Activated naive CD4-positive, alpha-beta T cell treated with anti-CD3 and anti-CD28 coated beads, Interleukin-2, amount 50 U/mL, for 72 hours (primary cell): ENCODE measurements at places on chromosomes 7 and 10. TPM values are rescaled to one million over a fixed set of nuclear protein-coding genes. Genes with fewer than 3 reads are reported as not detected.
A peak's percentile ranks its signal among the peaks of the same experiment; 100 is the strongest.

C10orf90 gene
- total RNA-seq: not detected

SLC26A4 gene
- total RNA-seq: 2.5 TPM

PLAC9 gene
- not detected for total RNA-seq

PLCE1 gene
- 0.04 TPM for total RNA-seq

CLRN3 gene
- not detected for total RNA-seq

AKR1D1 gene
- not detected for total RNA-seq

PLXDC2 gene
- total RNA-seq: not detected

PNLIPRP2 gene
- total RNA-seq: not detected

ANKRD61 gene
- not detected for total RNA-seq

GRCh38 chr7:151115121-151115835 lies 29.0 kb downstream of the AGAP3 start:
- DNase-seq: peak; percentile 48

DNA sequence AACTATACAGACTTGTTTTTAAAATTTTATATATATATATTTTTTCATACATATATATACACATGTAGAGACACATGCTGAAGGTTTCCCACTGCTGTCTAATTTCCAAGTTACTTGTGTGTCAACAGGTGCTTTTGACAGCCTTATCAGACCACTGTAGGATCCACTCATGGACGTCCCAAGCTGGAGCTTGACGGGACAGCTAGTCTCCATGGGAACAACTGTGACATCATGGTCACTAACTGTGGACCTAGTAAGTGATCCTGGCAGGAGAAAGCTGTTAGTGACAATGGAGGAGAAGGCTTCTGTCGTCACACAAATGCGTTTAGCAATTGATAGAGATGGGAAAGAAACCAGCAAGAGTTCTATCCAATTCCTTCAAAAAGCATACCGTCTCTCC lies 60.2 kb upstream of the DDC start:
- DNase-seq: no peak

DNA sequence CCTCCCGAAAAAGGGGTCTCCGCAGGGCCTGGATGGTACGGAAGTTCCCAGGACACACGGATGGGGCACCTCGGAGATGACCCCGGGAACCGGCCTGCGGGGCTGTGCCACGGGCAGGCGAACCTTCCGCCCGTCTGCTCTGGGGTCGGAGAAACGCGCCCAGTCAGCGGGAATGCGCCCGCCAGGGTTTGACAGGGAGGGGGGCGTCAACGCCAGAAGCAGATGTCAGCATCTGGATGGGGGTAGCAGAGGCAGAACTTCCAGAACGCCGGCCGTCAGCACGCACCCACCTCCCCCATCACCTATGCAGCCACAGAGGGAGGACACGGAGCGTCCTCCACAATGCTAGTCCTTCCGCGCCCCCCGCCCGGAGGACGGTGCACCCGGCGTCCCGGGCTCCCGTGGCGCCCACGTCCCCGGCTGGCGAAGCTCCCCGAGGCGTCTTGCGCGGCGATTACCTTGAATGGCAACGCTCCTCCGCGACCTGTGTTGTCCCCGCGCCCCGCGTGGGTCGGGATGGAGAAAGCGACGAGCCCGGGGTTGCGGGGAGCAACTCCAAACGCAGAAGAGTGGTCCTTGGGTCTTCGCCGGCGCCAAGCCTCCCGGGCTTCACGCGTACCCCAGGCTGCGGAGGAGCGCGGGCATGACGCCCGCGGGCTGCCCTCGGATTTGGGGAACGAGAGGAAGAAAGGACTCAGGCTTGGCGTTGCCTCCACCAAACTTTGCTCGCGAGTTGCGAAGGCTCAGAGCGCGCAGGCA lies 561 bp downstream of the FGFR2 start:
- DNase-seq: no peak

DNA sequence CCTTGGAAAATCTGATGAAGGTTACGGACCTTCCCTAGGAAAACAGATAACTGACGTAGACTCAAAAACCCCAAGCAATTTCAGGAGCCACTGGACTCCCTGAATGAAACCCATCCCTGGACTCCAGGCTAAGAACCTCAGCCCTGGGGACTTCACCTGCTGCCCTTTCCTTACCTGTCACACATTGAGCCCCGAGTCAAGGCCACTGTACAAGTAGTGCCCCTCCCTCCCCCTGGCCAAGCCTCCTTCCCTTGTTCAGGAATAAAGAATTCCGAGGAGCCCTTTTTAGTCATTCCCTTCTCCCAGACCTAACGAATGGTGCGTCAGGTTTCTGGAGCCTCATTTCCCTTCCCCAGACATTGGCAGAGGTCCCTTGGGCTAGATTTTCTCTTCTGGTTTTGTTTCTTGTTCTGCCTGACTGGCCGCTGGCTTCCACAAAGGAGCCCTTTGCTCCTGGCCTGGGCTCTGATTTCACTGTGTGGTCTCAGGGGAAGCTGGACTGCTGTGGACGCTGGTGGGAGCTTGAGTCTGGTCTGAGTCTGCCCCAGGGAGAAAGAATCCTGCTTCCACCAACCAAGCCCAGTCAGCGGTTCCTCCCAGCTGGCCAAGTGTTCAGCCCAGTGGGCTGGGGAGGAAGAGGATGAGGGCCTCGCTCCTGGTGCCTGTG lies 31.7 kb downstream of the ZNF775 start:
- no peak for DNase-seq

- no peak for DNase-seq
These were observed 76.5 kb upstream of the GRID1 start for GRCh38 chr10:86443069-86443468.

DNA sequence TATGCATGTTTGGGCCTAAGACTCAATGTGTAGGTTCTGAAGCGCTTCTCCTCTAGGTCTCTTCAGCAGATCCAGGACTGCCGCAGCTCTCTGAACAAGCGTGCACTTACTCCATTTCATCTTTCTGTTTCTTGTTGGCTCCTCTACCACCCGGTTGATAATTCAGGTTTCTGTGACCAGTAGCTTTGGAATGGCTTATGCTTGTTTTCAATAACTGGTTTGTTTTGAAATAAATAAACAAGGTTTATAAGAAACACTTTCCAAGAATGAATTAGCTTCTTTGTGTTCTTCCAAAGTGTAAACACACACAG lies 1.5 kb downstream of the MDFIC start:
- no peak for DNase-seq

DNA sequence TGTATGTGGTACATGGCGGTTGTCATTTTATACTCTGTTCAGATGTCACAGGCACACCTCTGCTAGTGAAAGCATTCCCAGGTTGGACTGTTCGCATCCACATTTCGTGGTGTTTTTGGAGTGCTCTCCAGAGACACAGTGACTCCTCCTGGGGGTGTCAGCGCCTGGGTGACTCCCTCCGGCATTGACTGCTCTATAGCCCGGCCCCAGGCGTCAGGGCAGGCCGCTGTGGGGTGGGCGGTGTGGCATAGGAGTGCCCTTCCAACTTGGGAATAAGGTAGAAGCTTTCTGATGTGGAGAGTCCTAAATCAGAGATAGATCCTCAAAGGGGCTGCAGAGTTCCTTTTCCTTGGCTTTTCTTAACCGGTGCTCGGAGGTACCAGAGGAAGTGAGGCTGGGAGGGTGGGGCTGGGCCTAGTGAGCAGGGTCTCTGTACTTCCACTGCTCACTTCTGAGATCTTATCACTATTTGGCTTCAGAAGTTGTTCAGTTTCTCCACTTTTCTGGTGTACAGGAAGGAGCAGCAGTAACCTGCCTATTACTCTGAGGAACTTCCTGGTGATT lies 32.3 kb downstream of the CCNY start:
- no peak for DNase-seq

- no peak for DNase-seq
These were observed 209.7 kb downstream of the SKIDA1 start for GRCh38 chr10:21315645-21316220.

GRCh38 chr7:83701736-83702135 lies 52.8 kb upstream of the SEMA3E start:
- DNase-seq: no peak

DNA sequence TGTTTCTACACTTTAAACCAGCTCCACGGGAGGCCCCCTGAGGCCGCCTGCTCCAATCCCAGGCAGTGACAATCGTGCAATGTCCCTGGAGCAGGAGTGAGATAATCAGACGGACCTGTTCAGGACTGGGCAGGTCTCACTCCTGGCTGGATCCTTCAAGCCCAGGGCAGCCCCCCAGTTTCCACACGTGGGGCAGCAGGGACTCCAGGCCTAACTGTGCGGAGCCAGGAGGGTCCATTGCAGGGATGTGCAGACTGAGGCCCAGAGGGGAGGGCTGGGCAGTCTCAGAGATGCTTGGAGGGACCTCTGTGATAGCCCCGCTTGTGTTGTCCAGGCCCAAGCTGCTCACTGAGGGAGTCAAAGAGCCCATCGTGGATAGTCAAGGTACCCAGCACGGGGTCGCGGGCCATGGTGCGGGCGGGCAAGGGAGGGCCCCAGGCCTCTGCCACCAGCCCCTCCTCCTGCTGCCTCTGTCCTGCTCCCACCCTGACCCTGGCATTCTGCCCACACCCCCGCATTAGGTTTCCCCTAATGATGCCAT lies 110.5 kb upstream of the KCTD7 start:
- no peak for DNase-seq

DNA sequence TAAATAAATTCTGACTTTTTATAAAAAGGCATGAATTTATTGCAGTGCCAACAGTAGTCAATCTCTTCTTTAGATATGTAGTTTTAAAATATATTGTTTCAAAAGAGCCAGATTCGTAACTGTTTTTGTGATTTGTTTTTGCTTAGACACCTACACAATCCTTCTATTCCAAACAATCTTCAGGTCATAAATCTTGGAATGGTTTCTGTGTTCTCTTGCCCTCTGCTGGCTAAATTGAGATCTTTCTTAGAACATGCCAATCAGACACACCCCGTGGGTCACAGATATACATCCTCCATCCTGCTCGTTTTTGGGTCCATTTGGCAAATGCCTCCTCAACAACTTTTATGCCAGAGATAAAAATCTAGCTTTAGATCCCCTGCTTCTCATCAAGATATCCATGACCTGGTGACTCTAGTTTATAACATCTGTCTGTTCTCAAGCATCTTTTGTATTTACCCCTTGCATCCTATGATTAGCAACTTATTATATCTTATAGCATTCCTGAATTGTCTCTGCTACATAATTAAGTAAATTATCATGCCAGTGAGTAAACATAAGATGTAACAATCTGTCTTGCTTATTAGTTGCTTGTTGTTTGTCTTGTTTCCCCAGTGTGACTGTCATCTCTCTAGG lies 35.3 kb upstream of the IFRD1 start:
- no peak for DNase-seq

DNA sequence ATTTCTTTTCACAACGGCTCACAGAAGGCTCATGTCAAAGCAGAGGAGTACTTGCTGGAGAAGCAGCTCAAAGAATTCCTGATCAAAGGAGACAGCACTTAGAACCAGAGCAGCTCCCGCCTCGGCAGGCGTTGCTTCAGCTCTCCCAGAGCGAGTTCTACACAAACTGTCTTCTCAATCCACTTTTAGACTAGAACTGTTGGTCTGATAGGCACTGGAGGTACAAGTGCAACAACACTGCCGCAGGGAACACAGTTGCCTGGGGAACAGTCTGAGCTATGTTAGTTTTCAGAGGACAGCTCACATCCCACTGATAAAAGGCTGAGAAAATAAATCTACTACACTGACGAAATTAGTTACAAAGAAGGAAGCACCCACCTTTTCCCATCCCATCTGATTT lies 35.4 kb downstream of the CYTH3 start:
- DNase-seq: no peak

GRCh38 chr7:95054386-95054785 lies 147.0 kb downstream of the PPP1R9A start:
- DNase-seq: no peak

DNA sequence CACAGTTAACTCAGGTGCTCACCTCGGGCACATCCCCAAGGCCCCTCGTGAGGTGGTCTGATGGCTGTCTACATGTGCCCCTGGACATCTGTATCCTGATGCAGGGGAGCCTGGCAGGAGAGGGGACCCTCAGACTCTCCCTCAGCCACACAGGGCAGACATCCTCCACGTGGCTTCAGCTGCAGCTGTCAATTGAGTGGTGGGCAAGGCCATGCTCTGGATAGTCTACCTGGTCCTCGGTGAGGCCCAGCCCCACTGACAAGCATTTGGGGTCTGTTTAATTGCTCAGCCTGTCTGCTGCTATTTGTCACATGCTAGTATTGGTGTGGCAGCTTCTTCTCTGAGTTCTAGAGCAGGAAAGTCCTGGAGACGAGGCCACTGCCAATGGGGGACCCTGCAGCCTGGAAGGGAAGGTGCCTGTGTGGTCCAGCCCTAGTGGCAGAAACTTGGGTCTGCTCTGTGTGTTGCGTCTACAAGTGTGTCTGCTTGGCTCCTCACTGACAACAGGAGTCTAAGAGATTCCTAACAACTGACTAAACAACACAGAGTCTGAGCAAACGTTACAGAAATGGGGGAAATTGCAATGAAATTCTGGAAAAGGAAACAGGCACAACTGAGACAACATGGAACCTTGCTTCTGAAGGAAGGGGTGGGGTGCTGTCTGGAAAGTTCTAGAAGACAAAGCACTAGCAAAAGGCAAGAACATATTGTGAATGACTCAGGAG lies 59.3 kb upstream of the IGFBP3 start:
- no peak for DNase-seq

GRCh38 chr7:32502728-32503127 lies 7.4 kb downstream of the AVL9 start:
- DNase-seq: no peak

DNA sequence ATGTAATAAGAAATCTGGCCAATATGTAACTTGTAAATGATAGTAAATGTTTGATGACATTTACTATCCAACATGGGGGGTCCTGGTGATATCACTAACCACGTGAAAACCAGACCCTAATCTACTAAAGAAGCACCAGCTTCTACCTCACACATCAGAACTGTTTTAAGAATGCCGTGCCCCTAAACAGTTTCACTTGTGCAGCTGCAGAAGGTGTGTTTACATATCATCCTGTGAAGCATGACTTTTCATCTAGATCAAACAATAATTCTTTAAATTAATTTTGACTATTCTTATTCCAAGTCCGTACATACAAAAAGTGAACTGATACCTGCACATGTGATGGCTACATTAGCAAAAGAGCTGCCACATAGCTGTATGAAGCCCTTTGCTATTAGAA lies 61.0 kb downstream of the STEAP1B start:
- no peak for DNase-seq

DNA sequence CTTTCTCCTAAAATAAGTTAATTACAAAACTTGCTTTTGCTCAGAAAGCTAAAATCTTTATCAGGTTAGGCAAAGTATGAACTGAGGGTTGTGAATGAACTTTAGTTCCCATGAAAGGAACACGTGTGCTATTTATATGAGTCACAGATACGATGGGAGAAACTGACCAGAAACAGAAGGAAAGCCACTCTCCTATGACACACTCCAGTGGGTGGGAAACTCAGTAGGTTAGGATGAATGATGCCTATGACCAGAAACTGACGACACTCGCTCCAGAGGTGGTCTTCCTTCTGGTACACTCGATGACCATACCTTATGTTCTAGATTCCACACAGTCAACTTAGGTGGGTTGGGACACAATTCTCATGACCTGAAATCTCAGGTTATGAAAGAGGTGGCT lies 215.7 kb upstream of the INHBA start:
- DNase-seq: no peak

- no peak for DNase-seq
These were observed 64.3 kb downstream of the RGS10 start for GRCh38 chr10:119478111-119478802.

DNA sequence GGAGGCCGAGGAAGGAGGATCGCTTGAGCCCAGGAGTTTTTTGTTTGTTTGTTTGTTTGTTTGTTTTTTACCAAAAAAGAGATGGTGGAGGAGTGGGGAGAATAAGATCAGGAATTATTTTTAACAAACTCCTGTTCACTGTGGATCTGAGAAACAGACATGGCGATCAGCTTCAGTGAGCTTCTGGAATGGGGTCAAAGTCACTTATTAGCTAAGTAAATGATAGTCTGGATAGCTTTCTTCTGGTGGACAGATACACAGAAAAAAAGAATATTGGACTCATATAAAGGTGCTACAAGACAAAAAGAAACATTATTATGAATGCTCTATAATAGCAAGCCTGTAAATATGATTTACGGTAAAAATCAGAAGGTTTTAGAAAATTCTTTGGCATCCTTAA lies 85.1 kb downstream of the POU6F2 start:
- DNase-seq: no peak
